Activated CD8-positive, alpha-beta memory T cell treated with anti-CD3 and anti-CD28 coated beads, Interleukin-2, amount 50 U/mL, for 4 hours (primary cell): ENCODE measurements at places on chromosomes 2 and 18.

- DNase-seq = no peak
Measured at GRCh38 chr2:20129331-20130159, 78.1 kb upstream of the LAPTM4A start.

DNA sequence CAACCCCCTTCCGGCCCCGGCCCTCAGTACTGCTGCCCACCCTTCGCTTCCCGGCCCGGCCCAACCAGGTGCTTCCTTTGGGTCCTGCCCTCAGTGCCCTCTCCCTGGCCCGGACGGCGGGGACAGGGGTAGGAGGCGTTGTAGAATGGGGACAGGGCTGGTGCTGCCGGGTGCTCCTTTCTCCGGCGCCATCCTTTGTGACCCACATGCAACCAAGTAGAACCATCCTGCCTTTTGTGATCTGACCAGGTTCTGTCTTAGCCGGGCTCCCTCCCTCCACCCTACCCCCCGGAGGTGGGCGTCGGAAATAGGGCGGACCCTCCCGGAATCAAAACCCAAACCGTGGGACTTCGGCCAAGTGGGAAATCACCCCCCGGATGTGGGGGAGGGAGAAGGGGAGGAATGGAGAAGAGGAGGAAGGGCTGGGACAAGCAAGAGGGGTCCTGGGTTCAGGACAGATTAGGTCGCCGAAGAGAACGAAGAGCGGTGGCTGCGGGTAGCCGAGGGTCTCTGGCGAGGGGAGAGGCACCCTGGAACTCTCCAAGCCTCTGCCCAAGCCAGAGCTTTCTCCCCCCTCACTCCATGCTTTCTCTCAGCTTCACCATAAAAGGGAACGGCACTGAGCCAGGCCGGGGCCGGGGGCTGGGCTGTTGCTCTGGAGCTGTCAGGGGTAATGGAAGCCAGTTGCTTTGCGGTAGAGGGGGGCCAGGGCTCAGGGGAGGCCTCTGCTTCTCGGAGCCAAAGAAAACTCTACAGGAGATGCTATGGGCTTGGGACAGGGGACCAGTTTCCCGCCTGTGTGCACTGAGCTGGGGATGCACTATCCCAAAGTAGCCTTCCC is 756 bp upstream of the OST4 start:
- no peak for DNase-seq

DNA sequence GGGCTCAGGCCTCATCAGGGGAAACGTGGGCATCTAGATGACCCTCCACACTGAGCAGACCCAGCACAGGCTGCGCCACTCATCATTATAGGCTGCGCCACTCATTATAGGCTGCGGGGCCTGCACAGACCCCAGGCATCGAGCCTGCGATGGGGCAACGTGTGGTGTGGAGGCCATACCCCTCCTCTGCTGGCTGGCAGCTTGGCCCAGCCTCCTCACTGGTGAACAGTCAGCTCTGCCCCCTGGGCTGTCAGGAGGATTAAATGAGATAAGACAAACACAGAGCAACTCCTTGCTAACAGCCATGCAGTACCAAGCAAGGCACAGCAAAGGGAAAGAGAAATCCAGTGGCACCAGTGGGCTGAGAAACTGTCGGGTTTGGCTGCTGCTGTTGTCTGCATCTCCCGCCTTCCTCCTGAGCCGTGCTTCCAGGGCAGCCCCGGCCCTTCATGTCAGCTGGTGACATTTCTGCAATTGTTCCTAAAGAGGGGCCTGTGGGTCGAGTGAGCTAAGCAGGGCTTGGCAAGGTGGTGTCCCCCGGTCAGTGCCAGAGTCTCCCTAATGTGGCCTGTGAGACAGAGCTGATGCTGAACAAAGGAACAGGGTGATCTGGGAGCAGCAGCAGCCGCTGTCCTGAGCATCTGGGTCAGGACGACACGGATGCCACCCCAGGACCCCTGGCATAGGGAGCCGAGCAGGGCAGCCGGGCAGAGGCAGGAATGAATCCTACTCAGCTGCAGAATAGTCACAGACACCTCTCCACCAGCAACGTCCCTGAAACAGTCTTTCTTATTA is 48.7 kb downstream of the RRM2 start:
- DNase-seq = no peak

GRCh38 chr2:173087214-173087581 is 11.6 kb downstream of the MAP3K20 start:
- no peak for DNase-seq

GRCh38 chr2:241619597-241620418 is 17.1 kb downstream of the THAP4 start:
- DNase-seq = no peak

GRCh38 chr2:182509216-182509615 is 82.4 kb upstream of the PDE1A start:
- no peak for DNase-seq

GRCh38 chr2:217289177-217289906 is 429.5 kb upstream of the TNP1 start:
- no peak for DNase-seq

- no peak for DNase-seq
Measured at GRCh38 chr2:144937910-144938709, 418.2 kb upstream of the ZEB2 start.

GRCh38 chr18:22643731-22644130 is 226.0 kb upstream of the CTAGE1 start:
- no peak for DNase-seq

DNA sequence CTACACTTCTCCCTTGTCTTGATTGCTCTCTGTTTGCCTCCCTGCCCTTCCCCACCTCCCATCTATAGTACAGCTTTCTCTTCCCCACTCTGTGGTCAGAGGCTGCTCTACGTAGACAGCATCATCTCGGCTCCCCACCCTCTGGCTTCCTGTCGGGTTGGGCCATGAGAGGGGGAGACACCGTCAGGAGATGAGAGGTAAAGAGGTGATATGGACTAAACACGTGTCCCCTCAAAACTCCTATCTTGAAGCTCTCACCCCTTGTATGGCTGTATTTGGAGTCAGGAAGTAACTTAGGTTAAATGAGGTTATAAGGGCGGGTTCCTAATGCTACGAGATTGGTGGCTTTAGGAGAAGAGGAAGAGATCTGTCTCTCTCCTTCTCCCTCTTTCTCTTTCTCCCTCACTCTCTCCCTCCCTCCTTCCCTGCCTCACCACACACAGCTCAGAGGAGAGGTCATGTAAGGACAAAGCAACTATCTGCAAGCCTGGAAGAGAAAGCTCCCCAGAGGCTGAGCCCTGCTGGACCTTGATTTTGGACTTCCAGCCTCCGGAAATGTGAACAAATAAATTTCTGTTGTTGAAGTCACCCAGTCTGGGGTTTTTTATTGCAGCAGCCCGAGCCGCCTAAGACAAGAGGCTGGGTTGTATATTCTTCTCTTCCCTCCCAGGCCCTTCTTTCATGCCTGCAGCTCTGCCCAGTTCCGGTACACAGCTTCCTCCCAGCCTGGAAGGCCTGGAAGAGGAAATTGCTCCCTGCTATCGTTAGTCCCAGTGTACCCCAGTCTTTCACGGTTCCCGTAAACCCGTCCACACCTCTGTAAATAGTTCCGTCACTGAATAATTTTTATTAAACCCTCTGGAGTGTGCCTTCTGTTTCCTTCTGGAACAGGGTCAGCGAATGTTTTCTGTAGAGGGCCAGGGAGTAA is 138.0 kb downstream of the AKAIN1 start:
- DNase-seq = peak; percentile 24

GRCh38 chr2:167388901-167389300 is 500.6 kb downstream of the XIRP2 start:
- no peak for DNase-seq

GRCh38 chr2:150166313-150167051 is 321.0 kb downstream of the RND3 start:
- no peak for DNase-seq

GRCh38 chr18:70182548-70182947 is 22.9 kb downstream of the RTTN start:
- no peak for DNase-seq

GRCh38 chr2:191567206-191567605 is 110.7 kb upstream of the NABP1 start:
- DNase-seq = no peak

- DNase-seq = no peak
Measured at GRCh38 chr2:180707884-180708205, 272.6 kb upstream of the UBE2E3 start.

GRCh38 chr2:204715361-204715760 is 170.1 kb downstream of the PARD3B start:
- DNase-seq = no peak

DNA sequence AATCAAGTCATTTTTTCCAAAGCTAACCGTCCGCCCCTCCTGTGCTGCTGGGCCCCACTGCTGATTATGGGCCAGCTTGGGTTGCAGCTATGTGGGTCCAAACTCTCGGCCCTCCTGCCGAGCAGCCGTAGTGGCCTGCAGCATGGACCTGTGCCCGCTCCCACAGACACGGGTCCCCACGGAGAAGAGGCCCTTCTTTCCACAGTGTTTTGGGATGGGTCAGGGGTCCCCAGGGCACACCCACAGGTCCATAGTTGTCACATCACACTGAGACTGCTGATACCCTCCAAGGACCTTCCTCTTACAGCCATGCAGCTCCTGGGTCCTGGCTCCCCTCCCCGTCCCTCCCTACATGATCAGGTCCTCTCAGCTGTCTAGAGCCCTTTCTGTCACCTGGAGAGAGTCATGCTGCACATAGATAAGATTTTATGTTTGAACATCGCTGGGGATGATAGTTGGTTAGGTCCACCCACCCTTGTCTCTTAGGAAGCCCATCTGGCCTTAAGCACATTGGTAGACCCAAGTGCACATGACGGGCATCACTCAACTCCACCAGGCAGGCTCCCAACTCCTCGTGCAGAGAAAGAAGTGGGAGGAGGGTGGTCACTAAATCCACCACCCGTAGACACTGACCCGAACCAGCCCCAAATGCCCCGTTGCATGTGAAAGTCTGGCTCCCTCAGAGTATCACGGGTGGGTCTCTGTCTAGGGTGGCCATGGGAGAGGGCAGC is 17.5 kb downstream of the GPR55 start:
- DNase-seq = peak; percentile 13

- no peak for DNase-seq
Measured at GRCh38 chr2:221270806-221271205, 301.3 kb downstream of the EPHA4 start.

- no peak for DNase-seq
Measured at GRCh38 chr2:220966636-220967035, 605.5 kb downstream of the EPHA4 start.

DNA sequence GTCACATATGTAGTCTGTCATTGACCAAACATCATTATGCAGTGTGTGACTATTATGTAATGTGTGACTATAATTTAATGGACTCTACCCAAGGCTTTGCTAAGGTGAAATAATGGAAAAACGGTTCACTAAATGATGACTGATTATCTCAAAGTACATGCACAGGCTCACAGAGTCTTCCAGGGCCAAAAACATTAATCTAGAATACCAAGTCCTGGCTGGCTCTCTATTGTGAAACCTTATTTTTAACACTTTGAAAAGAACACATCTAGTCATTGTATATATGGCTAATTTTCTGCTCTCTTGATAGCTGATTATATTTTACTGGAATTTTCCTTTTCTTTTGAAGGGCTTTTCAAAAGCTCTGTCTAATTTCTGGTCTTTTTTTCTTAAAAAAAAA is 102.9 kb upstream of the THUMPD2 start:
- no peak for DNase-seq

DNA sequence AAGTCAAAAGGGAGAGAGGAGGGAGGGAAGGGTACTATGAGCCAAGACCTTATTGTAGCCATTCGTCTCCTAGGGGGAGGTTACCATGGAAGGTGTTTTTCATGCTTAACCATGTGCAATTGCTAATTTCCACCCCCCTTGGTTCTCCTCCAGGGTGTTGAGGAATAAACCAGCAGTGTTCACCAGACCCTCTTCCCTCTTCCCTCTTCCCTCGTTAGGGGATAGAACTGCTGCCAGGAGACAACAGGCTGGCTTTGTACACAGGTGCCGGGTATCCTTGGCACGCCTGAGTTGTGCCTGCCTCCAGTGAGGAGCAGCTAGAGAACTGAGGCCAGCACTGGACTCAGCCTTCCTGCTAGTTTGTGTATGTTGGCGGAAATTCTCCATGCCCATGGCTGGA is 41.1 kb upstream of the ARL5A start:
- DNase-seq = no peak

DNA sequence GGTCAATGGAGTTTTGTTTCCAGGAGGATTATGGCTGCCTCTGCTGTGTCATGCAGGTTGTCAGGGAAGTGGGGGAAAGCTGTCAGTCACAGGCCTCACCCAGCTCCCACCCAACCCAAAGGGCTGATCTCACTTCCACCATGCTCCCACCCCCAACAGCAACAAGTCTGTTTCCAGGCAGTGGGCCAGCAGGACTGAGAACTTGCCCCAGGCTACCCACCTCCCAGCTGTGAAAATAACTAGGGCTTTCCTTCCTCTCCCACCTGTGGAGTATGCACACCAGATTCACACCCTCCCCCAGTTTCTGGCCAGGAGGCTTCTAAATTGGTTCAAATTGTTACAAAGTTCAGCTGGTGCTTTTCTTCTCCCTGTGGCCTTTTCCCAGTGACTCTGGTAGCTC is 95.6 kb upstream of the ACVR1 start:
- DNase-seq = no peak

GRCh38 chr2:223956300-223956699 is 963 bp upstream of the MRPL44 start:
- no peak for DNase-seq

GRCh38 chr2:195532628-195533271 is 124.3 kb upstream of the SLC39A10 start:
- no peak for DNase-seq

GRCh38 chr2:208441951-208442350 is 35.4 kb downstream of the PTH2R start:
- no peak for DNase-seq

- DNase-seq = no peak
Measured at GRCh38 chr18:31512203-31512764, 14.3 kb downstream of the DSG2 start.

GRCh38 chr2:19228715-19229114 is 129.7 kb downstream of the OSR1 start:
- DNase-seq = no peak

- no peak for DNase-seq
Measured at GRCh38 chr2:56127463-56128152, 56.2 kb upstream of the CCDC85A start.

DNA sequence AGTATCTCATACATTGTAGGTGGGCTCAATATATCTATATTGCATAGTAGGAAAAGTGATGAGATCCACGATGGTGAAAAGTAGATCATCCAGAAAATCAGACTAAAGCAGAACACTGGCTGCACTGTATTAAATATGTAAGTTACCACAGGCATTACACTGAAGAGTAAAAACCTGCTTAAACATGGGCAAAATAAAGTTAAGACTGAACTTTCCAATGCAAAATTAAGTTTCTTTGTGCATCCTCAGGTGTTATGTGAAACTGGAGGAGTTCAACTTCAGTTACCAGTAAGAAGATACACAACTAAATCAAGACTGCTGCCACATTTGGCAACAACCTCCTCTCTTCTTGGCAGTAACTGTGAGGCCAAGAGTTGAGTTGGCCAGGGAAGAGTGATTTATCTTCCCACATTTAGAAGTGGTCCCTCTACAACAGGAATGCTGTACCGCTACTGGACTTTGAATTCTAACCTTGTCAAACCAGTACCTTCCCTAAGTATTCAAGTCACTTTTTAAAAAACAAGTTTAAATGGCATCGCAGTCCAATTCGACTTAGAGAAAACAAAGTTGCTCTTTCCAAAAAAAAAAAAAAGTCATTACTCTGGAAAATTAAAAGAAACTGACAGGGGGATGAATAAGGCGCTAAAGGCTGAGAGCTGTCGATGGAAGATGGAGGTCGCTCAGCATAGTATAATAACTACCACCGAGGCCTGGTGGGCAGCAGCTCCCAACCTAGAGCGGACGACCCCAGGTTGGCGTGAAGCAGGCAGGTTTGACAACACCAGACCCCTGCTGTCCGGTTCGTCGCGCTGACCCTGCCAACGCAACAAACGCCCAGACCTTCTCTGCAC is 1.1 kb downstream of the MAP4K3 start:
- no peak for DNase-seq

GRCh38 chr2:37582481-37583220 is 88.8 kb downstream of the CDC42EP3 start:
- no peak for DNase-seq
